ENCODE measurements at places on chromosomes 3 and 15.

DNA sequence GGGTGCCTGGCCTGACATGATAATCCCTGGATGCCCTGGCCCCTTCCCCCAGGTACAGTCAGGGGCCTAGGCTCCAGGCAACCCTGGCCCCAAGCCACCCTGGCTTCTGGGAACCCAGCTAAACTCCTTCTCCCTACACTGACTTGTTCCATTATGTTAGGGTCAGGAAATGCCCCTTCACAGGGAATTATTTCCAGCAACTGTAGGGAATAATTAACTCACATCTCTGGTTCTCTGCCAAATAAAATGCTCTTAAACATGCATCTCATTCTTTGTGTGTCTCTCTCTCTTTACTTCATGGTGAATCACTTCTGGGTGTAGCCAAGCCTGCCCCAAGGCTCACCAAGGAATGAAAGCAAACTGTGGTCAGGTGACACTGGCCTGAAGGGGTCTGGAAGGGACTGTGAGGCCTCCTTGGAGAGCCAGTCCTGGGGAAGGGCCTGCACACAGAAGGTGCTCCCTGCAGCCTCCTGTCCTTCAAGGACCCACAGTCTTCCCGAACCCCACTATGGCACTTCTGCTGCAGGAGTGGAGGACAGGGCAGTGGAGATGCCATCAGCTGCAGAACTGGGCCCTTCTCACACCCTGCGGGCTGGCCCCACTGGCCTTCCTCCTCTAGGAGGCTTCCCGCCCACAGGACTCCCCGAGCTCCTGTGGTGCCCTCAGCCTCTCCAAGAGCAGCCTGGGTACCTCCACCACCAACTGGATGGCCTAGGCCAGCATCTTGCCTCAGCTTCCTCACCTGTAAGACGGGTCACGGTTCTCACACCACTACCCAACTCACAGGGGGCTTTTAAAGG, 17.6 kb downstream of the TKT start:
- DNase-seq = no peak

DNA sequence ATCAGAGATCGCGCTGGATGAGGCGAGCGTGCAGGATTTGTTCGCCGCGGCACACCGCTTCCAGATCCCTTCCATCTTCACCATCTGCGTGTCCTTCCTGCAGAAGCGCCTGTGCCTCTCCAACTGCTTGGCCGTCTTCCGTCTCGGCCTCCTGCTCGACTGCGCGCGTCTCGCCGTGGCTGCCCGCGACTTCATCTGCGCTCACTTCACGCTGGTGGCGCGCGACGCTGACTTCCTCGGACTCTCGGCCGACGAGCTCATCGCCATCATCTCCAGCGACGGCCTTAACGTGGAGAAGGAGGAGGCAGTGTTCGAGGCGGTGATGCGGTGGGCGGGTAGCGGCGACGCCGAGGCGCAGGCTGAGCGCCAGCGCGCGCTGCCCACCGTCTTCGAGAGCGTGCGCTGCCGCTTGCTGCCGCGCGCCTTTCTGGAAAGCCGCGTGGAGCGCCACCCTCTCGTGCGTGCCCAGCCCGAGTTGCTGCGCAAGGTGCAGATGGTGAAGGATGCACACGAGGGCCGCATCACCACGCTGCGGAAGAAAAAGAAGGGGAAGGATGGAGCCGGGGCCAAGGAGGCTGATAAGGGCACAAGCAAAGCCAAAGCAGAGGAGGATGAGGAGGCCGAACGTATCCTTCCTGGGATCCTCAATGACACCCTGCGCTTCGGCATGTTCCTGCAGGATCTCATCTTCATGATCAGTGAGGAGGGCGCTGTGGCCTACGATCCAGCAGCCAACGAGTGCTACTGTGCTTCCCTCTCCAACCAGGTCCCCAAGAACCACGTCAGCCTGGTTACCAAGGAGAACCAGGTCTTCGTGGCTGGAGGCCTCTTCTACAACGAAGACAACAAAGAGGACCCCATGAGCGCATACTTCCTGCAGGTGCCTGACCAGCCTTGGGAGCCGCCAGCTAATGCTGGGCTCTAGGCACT, 819 bp downstream of the KLHL40 start:
- no peak for DNase-seq

DNA sequence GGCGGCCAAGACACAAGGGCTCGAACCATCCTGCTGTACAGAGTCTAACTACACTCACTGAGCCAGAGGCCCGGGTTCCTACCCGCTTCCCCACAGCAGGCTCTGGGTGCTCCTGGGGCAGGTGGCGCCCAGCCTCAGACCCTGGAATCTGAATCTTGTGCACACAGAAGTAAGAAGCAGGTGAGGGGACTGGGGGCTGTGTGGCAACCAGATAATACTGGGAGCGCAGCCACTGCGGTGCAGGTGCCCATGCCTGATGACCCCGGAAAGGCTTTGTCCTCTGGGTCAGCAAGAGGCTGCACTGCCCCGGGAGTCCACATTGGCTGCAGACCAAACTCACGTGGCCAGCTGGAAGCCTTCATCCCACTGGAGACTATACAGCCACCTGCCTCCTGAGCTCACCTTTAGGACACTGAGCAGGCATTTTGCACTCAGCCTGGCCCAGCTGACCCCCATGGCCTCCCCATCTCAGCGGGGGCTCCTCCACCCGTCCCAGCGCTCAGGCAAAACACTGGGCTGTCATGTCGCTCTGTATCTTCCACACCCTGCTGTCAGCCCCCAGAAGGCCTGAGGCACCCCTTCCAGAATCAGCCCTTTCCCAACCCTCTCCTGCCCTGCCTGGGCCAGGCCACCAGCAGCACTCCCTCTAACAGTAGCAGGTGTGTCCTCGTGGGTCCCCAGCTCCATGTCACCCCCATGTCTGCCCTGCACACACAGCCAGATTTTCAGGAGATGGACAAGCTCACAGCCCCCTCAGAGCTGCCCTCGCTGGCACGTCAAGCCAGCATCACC, 101.0 kb upstream of the IQSEC1 start:
- DNase-seq = no peak

DNA sequence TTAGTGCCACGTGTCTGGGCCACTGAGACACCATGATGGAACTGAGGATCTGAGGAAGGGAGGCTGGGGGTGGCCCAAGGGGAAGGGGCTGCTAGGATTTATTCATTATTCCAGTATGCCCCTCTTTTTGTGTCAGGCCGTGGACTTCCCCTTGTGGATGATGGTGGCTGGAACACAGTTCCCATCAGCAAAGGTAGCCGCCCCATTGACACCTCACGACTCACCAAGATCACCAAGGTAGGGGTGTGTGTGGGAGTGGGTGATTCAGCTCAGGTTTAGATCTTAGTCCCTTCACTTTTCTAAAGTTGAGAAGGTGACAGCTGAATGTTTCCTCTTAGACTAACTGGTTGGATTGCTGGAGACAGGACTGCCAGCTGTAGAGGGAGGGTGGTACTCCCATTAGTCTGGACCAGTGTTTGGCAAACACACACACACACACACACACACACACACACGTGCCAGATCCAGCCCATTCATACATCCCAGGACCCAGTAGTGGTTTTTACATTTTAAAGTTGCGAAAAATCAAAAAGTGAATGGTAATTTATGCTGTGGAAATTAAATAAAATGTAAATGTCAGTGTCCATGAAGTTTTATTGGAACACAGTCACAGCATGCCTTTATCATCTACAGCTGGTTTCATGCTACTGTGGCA, 11.4 kb downstream of the EIF4G1 start:
- DNase-seq = peak; percentile 62

DNA sequence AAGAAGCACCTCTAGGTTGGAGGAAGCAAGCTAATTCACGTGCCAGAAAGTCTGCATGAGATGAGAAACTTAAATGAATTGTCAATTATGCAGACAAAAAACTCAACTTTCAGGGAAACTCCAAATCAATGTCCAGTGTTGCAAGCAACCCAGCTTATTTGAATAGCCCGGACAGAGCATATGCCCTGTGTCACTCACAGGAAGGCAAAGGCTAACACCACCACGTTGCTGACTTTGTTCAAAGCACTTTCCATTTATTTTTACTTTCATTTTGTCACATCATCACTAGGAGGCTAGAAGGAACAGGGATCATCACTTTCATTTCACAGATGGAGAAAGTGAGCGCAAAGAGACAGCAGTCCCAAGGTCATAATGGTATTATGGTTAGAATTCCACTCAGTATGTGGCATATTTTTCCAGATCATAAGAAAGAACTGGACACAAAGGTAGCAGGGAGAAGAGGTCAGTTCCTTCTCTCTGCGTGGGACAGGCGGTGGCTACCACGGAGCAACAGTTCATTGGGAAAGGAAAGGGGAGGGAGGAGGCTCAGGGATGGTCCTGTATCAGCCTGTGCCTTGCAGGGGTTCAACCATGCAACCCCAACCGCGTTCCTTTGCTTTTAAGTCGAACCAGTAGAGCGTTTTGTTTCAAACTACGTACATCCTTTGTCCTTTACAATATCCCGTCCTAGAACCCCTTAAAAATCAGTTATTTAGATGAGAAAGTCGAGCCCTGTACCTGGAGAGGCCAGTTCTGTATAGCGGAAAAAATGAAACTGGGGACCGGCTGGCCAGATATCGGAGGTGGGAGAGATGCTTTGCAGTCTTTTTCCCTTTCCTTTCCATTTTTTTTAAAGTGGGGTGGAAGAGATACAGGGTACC, 1.1 kb downstream of the HEG1 start:
- DNase-seq = no peak

GRCh38 chr15:67091071-67091979, 25.9 kb downstream of the SMAD3 start:
- peak; percentile 80 for DNase-seq

- no peak for DNase-seq
Measured at GRCh38 chr15:42046597-42046996, 25.8 kb upstream of the PLA2G4E start.

DNA sequence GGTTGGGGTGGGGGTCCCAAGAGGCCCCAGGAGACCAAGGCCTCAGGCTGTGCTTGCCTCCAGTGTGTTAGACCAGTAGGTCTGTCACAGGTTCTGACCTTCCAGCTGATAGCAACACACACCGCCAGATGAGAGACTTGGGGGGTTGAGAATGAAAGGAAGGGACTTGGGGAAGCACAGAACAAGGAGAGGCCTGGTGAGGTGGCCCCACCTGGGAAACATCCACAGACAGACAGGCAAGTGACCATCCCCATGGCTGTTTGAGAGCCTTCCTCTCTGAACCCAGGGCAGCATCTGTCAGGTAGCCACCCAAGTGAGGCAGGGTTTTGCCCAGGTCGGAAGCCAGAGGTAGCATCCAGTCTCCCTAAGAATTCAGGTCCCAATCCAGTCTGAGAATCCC, 35.0 kb upstream of the VPS8 start:
- no peak for DNase-seq

DNA sequence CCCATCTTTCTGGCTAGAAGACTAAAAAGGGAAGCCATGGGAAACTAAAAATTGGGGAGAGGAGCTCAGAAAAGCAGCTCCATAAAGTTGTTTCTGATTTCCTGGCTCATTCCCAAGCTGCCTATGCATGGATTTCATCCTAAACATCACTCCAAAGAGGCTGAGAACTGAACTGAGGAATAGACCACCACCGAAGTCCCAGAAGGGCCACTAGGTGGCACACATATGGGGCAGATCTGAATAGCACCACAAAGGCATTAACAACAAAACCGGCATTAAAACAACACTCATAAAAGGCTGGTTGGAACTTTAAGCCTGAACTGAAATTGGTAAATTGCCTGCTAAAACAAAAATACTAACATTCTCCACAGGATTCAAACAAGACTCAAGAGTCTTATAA, 106.3 kb downstream of the PLD1 start:
- peak; percentile 14 for DNase-seq

DNA sequence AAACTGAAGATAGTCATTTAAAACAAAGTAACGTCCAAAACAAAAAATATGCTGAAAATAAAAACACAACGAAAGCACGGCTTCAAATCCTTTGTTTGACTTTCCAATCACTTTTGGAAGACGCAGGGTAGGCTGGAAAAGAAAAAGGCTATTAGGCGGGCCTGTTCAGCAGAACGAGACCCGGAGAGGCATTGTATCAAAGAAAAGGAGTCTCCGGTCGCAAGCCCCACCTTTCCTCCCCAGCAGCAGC, 691 bp downstream of the SENP7 start:
- peak; percentile 33 for DNase-seq

All from activated naive CD4-positive, alpha-beta T cell treated with Interleukin-2 at 50 U/mL for 16 hours (primary cell).